Activated CD4-positive, alpha-beta T cell treated with anti-CD3 and anti-CD28 coated beads, Interleukin-2, amount 10 ng/mL, durations not matched to agents 7 days and 5 days (primary cell): ENCODE measurements at places on chromosomes 4 and X. TPM values are rescaled to one million over a fixed set of nuclear protein-coding genes. Genes with fewer than 3 reads are reported as not detected.

- H3K36me3 ChIP-seq = no peaks in the 10 kb centered on the region
- H3K27me3 ChIP-seq = no peaks in the 10 kb centered on the region
- H3K4me3 ChIP-seq = no peak overlapping the region
- DNase-seq = no peak
Measured at GRCh38 chr4:139243448-139244365, 36.3 kb downstream of the MGARP start.

DNA sequence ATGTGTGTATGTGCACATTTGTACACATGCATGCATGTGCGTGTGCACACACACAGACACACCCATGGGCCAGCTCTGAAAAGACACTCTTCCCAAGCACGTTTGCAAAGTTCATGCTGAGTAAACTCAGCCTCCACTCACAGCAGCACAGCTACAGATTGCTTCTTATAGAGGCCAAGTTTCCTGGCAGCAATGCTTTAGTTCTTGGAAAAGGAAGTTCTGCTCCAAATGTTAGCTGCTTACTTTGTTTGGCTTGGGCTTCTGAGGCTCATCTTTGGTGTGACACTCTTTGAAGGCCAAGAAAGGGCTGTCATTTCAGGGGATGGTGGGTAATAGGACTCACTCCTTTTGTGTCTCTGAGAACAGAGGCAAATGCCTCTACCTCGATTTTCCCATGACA lies 6.6 kb downstream of the PLP1 start:
- peaks cover 1% of the 10 kb centered on the region for H3K27me3 ChIP-seq
- H3K27ac ChIP-seq = no peak overlapping the region
- no peak for DNase-seq

MAP9 gene
- 3.1 TPM for total RNA-seq

DNA sequence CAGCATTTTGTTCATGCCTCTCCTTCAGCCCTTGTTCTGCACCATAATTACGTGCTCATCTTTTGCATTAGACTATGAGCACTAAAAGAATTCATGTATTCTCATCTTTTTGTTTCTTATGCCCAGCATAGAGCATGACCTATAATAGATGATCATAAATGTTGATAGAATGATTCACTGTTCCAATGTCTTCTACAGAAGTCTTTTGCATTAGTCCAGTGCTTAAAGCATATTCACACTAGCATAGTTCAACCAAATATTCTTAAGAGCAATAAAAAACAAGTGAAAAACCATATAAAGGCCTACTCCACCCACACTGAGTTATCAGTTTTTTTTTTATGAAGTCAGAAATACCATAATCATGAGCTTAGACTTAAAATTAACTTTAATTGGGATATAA lies 36.5 kb upstream of the SLC10A4 start:
- no peak overlapping the region for H3K27ac ChIP-seq
- no peak overlapping the region for H3K4me3 ChIP-seq
- no peaks in the 10 kb centered on the region for H3K36me3 ChIP-seq
- no peaks in the 10 kb centered on the region for H3K4me1 ChIP-seq
- peaks cover 2% of the 10 kb centered on the region for H3K27me3 ChIP-seq

DNA sequence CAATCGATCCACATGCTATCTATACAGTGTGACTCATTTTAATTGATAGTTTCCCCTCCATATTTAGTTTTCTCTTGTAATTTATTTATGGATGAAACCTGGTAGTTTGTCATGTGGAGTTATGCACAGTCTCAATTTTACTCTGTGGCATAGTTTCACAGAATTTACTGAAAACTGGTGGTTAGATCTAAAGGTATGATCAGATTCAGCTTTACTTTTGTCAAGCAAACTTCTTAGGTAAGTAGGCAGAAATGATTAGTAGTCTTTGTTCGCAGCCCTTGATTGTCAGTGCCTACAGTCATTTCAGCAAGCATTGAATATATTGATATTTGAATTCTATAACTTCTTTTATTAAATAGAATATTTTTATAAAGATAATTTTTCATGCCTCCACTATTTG lies 2.5 kb downstream of the ADD1 start:
- no peak for DNase-seq
- peak overlapping the region; percentile 89 for H3K4me3 ChIP-seq
- peaks cover 58% of the 10 kb centered on the region for H3K4me1 ChIP-seq

GRCh38 chr4:114251020-114251419 lies 271.6 kb upstream of the ARSJ start:
- H3K4me3 ChIP-seq = no peak overlapping the region
- H3K36me3 ChIP-seq = no peaks in the 10 kb centered on the region
- no peaks in the 10 kb centered on the region for H3K4me1 ChIP-seq
- H3K27ac ChIP-seq = no peak overlapping the region

GRCh38 chrX:109890910-109891502 lies 111.9 kb upstream of the TMEM164 start:
- peaks cover 6% of the 10 kb centered on the region for H3K27me3 ChIP-seq
- no peaks in the 10 kb centered on the region for H3K36me3 ChIP-seq
- H3K27ac ChIP-seq = no peak overlapping the region
- H3K4me3 ChIP-seq = no peak overlapping the region

- no peak for DNase-seq
- no peak overlapping the region for H3K4me3 ChIP-seq
- H3K27ac ChIP-seq = no peak overlapping the region
- H3K4me1 ChIP-seq = no peaks in the 10 kb centered on the region
- no peaks in the 10 kb centered on the region for H3K27me3 ChIP-seq
Measured at GRCh38 chr4:155248002-155248896, 39.8 kb downstream of the NPY2R start.

MAOA gene
- total RNA-seq = 0.10 TPM

- peaks cover 12% of the 10 kb centered on the region for H3K27me3 ChIP-seq
- H3K27ac ChIP-seq = no peak overlapping the region
- no peaks in the 10 kb centered on the region for H3K4me1 ChIP-seq
- no peak overlapping the region for H3K4me3 ChIP-seq
- H3K36me3 ChIP-seq = no peaks in the 10 kb centered on the region
Measured at GRCh38 chr4:24643774-24644520, 59.6 kb upstream of the DHX15 start.

MND1 gene
- total RNA-seq = 27.6 TPM

GRCh38 chr4:17811078-17811603 lies 362 bp downstream of the NCAPG start:
- peak overlapping the region; percentile 98 for H3K27ac ChIP-seq
- DNase-seq = peak; percentile 48
- peaks cover 63% of the 10 kb centered on the region for H3K36me3 ChIP-seq
- peaks cover 45% of the 10 kb centered on the region for H3K4me1 ChIP-seq
- H3K4me3 ChIP-seq = peak overlapping the region; percentile 92

- peaks cover 52% of the 10 kb centered on the region for H3K36me3 ChIP-seq
- H3K4me1 ChIP-seq = peaks cover 33% of the 10 kb centered on the region
- DNase-seq = no peak
- H3K4me3 ChIP-seq = peak overlapping the region; percentile 92
Measured at GRCh38 chr4:336893-337142, 796 bp upstream of the ZNF141 start.

PGAM4 gene
- not detected for total RNA-seq

- no peak for DNase-seq
- no peak overlapping the region for H3K27ac ChIP-seq
- H3K4me1 ChIP-seq = no peaks in the 10 kb centered on the region
- H3K4me3 ChIP-seq = no peak overlapping the region
- no peaks in the 10 kb centered on the region for H3K27me3 ChIP-seq
Measured at GRCh38 chrX:17802756-17803155, 58.3 kb downstream of the RAI2 start.

GPR143 gene
- total RNA-seq = not detected

LGI2 gene
- total RNA-seq = not detected

SULT1B1 gene
- total RNA-seq = 7.1 TPM

- no peak for DNase-seq
- H3K4me3 ChIP-seq = no peak overlapping the region
- peaks cover 6% of the 10 kb centered on the region for H3K27me3 ChIP-seq
- H3K27ac ChIP-seq = no peak overlapping the region
Measured at GRCh38 chr4:69668680-69669079, 15.6 kb upstream of the UGT2A1 start.

DNA sequence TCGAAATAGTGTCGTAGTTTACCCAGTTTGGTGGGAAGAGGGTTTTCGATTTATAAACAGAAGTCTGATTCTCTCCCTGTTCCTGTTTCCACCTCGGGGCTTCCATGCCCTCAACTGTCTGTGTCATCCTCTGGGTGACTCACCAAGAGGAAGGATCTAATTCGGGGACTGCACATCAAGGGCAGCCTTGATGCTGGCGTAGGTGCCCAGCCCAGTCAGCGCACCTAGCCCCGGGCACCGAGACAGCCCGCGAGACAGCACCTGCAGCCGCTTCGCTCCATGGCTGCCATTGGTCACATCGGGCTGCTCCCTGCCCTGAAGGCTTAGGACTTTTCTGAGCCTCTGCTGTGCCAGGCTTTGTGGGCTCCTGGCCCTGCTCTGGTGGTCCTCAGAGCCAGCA lies 7.7 kb downstream of the ABCD1 start:
- H3K4me3 ChIP-seq = no peak overlapping the region
- H3K4me1 ChIP-seq = peaks cover 37% of the 10 kb centered on the region
- no peak overlapping the region for H3K27ac ChIP-seq
- peaks cover 38% of the 10 kb centered on the region for H3K36me3 ChIP-seq
- no peak for DNase-seq
- H3K27me3 ChIP-seq = no peaks in the 10 kb centered on the region

XAGE1B gene
- not detected for total RNA-seq

DNA sequence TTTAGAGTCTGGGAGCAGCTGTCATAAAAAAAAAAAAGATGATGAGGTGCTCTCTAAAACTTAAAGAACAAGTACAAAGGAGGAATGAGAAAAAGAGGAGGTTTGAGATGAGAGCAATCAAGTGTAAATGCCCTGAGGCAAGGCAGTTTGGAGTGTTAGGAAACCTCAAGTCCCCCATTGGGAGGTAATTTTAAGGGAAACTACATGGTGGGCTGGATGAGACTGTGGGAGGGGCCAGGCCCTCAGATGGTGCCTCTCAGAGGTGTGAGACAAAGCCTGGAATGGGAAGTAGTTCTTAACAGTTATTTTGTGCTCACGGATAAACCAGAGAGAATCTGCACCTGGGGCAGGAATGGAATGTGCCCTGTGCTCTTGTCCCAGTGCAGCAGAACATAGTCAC lies 1.9 kb upstream of the MAGEB3 start:
- H3K4me3 ChIP-seq = no peak overlapping the region
- H3K27me3 ChIP-seq = no peaks in the 10 kb centered on the region
- no peaks in the 10 kb centered on the region for H3K4me1 ChIP-seq
- no peaks in the 10 kb centered on the region for H3K36me3 ChIP-seq
- no peak for DNase-seq

GATA1 gene
- not detected for total RNA-seq

SHOX gene
- total RNA-seq = not detected

PHKA1 gene
- total RNA-seq = 0.60 TPM

DNA sequence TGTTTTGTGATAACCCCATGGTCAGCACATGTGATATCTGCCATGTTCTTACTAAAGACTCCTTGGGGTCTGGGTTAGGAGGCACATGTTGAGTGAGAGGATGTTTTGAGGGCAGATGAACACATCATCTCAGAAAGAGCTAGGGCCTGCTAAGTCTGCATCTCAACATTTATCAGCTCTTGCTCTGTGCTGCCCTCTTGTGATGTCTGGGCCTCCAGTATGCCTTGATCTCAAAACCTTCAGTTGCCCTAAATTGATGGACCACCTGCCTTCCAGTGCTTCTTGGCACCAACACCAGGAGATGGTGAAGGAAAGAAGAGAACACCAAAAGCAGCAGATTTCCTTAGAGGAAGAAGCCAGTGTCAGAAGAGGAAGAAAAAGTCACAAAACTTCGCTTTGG lies 22.5 kb downstream of the MID1 start:
- no peaks in the 10 kb centered on the region for H3K27me3 ChIP-seq
- no peaks in the 10 kb centered on the region for H3K4me1 ChIP-seq
- H3K4me3 ChIP-seq = no peak overlapping the region
- no peak overlapping the region for H3K27ac ChIP-seq
- no peak for DNase-seq

GRCh38 chr4:138915756-138916155 lies 99.8 kb upstream of the NOCT start:
- H3K4me3 ChIP-seq = no peak overlapping the region
- peaks cover 12% of the 10 kb centered on the region for H3K27me3 ChIP-seq
- no peaks in the 10 kb centered on the region for H3K4me1 ChIP-seq
- no peak overlapping the region for H3K27ac ChIP-seq

- no peaks in the 10 kb centered on the region for H3K27me3 ChIP-seq
- no peak for DNase-seq
- H3K27ac ChIP-seq = no peak overlapping the region
- H3K36me3 ChIP-seq = peaks cover 8% of the 10 kb centered on the region
- H3K4me1 ChIP-seq = no peaks in the 10 kb centered on the region
Measured at GRCh38 chrX:56253832-56254703, 21.9 kb downstream of the KLF8 start.

EDA2R gene
- total RNA-seq = 3.6 TPM

- peak overlapping the region; percentile 20 for H3K27ac ChIP-seq
- no peak overlapping the region for H3K4me3 ChIP-seq
- DNase-seq = no peak
- peaks cover 5% of the 10 kb centered on the region for H3K36me3 ChIP-seq
Measured at GRCh38 chrX:154737136-154737535, 13.7 kb downstream of the GAB3 start.

SHISA3 gene
- total RNA-seq = 0.42 TPM

RAB39B gene
- 8.7 TPM for total RNA-seq

GRCh38 chr4:16222957-16223527 lies 3.2 kb downstream of the TAPT1 start:
- peak overlapping the region; percentile 86 for H3K4me3 ChIP-seq
- DNase-seq = no peak
- H3K36me3 ChIP-seq = peaks cover 40% of the 10 kb centered on the region
- no peaks in the 10 kb centered on the region for H3K27me3 ChIP-seq

DNA sequence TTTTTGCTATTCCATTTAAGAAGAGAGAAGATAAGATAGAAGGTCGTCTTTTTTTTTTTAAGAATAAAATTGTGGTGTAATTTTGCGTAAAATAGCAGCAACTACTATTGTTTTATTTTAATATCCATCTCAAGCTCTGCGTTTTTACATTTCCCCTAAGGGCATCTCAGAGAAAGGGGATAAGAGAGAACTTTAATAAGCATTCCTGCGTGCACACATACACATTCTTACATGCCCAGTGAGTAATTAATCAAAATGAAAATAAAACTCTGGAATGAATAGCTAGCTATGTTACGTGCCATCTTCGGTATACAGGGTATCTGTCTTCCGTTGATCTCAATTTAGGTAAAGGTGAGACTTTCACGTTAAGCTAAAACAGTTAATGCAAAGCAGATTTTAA lies 200.3 kb upstream of the TENM3 start:
- no peak overlapping the region for H3K27ac ChIP-seq
- H3K27me3 ChIP-seq = no peaks in the 10 kb centered on the region
- no peaks in the 10 kb centered on the region for H3K4me1 ChIP-seq

- H3K4me3 ChIP-seq = no peak overlapping the region
- H3K27me3 ChIP-seq = no peaks in the 10 kb centered on the region
- H3K27ac ChIP-seq = no peak overlapping the region
- no peaks in the 10 kb centered on the region for H3K36me3 ChIP-seq
- no peak for DNase-seq
Measured at GRCh38 chr4:97577004-97577403, 566.3 kb downstream of the STPG2 start.

FGD1 gene
- 0.05 TPM for total RNA-seq

- no peak for DNase-seq
- peak overlapping the region; percentile 84 for H3K27ac ChIP-seq
- H3K27me3 ChIP-seq = no peaks in the 10 kb centered on the region
- H3K4me1 ChIP-seq = peaks cover 8% of the 10 kb centered on the region
- no peaks in the 10 kb centered on the region for H3K36me3 ChIP-seq
- no peak overlapping the region for H3K4me3 ChIP-seq
Measured at GRCh38 chrX:27444093-27444908, 18.8 kb downstream of the PPP4R3C start.

GRCh38 chrX:44082829-44083228 lies 109.6 kb upstream of the NDP start:
- no peaks in the 10 kb centered on the region for H3K27me3 ChIP-seq
- no peak overlapping the region for H3K4me3 ChIP-seq
- no peaks in the 10 kb centered on the region for H3K36me3 ChIP-seq
- H3K4me1 ChIP-seq = no peaks in the 10 kb centered on the region
- DNase-seq = no peak
